Activated naive CD8-positive, alpha-beta T cell treated with anti-CD3 and anti-CD28 coated beads for 36 hours (primary cell): ENCODE measurements at places on chromosomes 4 and X.

- peaks cover 44% of the 10 kb centered on the region for H3K27me3 ChIP-seq
- no peaks in the 10 kb centered on the region for H3K36me3 ChIP-seq
- peak; percentile 9 for DNase-seq
- no peak within 1 kb of the TSS for H3K27ac ChIP-seq
Observed at GRCh38 chr4:185534866-185535611, at the start of gene PDLIM3. Gene PDLIM3, minus strand, starts transcription at chr4:185535507. Its CDS starts 73 bp downstream, at chr4:185535434.

DNA sequence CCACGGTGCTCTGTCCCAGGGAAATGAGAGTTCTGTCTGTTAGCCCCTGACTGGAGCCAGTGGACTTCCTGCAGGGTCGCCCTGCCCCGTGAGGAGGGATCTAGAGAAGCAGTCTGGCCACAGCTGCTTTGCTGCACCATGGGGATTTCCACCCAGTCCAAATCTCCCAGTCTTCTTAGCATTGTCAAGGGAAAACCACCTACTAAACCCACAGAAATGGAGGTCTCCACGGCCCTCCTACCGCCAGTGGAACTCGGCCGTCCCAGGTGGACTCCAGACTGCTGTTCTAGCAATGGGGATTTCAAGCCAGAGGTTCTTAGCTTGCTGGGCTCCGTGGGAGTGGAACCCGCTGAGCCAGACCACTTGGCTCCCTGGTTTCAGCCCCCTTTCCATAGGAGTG lies 133.3 kb upstream of the PCDH7 start:
- no peaks in the 10 kb centered on the region for H3K36me3 ChIP-seq
- no peaks in the 10 kb centered on the region for H3K27me3 ChIP-seq
- no peaks in the 10 kb centered on the region for H3K4me1 ChIP-seq
- H3K4me3 ChIP-seq: no peak overlapping the region

DNA sequence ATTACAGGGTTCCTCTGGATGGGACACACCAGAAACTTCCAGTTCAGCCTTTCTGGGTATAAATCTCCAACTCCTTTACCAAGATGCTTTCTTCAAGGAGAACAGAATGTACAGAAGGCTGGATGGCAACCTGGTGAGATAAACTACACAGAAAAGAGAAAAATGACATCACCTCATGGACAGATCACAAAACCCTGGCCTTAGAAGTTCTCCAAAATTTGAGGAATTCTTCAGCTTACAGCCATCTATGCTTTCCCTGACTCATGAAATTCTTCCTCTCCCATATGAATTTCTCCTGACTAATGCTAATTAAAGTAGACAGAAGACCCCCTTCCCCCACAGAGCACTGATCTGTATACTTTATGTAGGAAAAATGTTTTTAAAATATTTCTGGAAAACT lies 345.4 kb downstream of the STIM2 start:
- no peak for DNase-seq
- H3K4me1 ChIP-seq: no peaks in the 10 kb centered on the region
- H3K36me3 ChIP-seq: no peaks in the 10 kb centered on the region
- H3K27ac ChIP-seq: no peak overlapping the region
- H3K4me3 ChIP-seq: no peak overlapping the region

GRCh38 chr4:109733728-109734127 lies 3.9 kb upstream of the PLA2G12A start:
- no peak for DNase-seq
- H3K4me3 ChIP-seq: no peak overlapping the region
- H3K27me3 ChIP-seq: peaks cover 4% of the 10 kb centered on the region
- no peak overlapping the region for H3K27ac ChIP-seq

DNA sequence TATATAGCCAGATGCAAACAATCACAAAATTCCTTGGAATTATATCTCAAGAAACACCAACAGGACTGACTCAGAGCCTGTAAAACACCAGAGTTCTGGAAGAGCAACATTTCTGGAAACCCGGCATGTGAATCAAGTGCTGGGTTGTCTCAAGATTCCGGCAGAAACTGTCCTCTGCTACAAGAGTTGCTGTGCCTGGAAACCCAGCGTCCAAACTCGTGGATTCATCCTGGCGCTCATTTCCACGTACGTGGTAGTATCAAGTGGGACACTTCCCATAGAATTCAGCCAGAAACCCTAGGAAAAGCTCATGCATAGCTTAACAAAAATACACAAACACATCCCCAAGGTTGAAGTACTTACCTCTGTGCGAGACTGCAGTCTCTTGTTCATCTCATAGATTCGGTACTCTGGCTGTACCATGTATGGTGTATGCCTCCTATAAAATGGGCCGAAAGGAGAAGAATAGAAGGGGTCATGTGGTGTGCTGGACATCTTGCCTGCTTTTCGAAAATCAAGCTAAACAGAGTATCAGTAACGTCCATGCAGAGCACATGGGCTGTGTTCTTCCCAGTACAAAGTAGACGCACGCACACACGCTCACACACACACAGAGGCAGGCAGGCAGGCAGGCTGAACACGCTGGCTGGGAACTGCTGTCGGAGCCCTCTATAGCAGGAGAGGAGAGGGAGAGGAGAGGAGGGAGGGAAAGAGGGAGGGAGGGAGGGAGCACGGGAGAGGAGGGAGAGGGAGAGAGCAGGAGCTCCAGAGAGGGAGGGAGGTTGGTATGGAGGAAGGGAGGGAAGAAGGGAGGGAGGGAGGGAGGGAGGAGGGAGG lies at the start of gene LDB2:
TSS of gene LDB2 (minus strand) at position 655 of the 837 bp plus-strand sequence.
- peaks cover 14% of the 10 kb centered on the region for H3K4me1 ChIP-seq
- no peak within 1 kb of the TSS for H3K27ac ChIP-seq
- peaks cover 37% of the 10 kb centered on the region for H3K27me3 ChIP-seq
- no peak for DNase-seq
- H3K36me3 ChIP-seq: no peaks in the 10 kb centered on the region
